Cardiac fibroblast (primary cell): ENCODE measurements at places on chromosomes 12 and 14.

DNA sequence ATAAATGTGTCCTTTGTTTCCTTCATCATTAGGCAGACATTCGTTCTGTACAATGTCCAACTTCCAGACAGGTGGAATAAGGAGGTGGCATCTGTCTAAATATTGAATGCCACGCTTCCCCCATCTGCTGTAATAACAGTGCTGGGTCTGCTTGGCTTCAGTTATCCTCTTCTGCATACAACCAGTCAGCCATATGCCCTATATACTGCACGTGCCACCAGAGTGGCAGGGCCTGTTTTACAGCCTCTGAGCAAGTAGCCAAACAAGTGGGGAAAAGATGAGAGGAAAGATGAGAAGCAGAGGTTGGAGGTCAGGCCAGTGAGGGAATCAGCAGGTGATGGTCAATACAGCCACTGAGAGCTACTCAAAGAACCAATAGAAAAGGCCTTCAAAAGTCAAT lies 55.4 kb downstream of the OTX2 start:
- no peak for DNase-seq

DNA sequence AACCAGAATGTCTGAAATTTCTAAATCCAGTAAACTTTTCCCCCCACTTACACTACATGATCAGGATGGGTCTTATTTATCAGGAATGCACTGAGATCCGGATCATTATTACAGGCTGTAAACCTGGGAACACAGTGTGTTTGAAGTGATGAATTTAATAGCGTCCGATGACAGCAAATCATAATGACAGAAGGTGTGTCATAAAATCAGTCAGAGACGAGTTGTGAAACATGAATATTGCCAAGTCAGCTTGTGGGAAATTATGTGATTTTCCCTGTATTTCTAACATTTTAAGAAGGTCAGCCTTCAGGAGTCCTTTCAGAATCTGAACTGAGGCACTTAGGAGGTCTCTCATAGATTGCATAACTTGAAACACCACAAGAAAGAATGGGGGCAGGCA lies 36.7 kb downstream of the RERG start:
- DNase-seq, result no peak

- DNase-seq, result no peak
Measured at GRCh38 chr12:92703786-92704185, 997 bp downstream of the PLEKHG7 start.

GRCh38 chr12:62211510-62211909 lies 48.7 kb upstream of the USP15 start:
- DNase-seq, result peak; percentile 22

DNA sequence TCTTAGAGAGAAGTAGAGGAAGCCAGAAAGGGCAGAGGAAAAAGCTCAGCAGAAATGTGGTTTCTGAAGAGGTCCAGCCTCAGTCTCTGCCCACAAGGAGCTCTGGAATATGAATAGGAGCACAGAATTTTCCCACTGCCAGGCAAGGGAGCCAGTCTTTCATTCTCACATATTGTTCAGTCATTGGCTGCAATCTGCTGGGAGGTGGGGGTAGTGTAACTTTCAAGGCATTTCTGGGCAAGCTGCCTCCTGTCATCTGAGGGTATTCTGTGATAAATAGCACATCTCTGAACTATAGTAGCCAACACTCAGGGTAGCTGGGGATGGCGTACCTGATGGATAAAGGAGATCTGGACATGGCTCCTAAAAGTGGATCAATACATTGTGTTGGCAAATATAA lies 127.2 kb downstream of the LRRK2 start:
- DNase-seq, result no peak

DNA sequence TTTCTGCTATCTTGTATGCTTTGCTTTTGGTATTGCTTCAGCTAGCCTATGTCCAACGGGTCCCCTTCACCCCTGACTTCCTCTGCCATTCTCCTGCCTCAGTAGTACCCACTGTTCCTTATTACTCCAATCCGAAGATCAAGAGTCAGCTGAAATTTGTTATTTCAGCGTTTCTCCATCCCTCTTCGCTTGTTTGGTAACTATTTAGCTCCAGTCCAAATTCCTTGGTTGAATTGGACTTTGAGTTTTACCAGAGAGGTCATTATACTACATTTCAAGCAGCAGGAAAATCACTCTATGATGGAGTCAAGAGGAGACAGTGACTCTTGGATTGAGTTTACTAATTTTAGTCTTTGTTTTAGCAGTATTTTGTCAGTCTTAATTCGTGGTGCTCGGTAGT lies 4.5 kb downstream of the ETFBKMT start:
- no peak for DNase-seq

GRCh38 chr12:47773858-47774580 lies 981 bp downstream of the SLC48A1 start:
- DNase-seq, result no peak

- peak; percentile 47 for DNase-seq
Measured at GRCh38 chr14:51328772-51329353, 88.8 kb downstream of the TMX1 start.

GRCh38 chr12:101878243-101878821 lies 952 bp downstream of the DRAM1 start:
- DNase-seq, result no peak

DNA sequence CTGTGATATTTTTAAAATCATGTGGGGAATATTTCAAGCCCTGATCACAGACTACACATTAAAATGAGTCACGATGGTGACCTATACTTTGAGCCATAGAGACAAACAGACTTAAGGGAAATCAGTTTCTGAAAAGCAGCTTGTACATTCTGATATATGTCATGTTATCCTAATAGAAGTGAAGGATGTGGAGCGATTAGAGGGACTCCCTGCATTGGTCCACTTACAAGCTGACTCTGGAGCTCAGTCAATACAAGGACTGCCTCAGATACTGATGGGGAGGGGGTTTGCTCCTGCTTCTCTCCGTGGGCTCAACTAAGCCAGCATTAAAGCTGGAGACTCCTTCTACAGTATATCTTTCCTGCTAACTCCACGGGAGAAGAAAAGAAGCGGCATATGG lies 173.5 kb downstream of the ALG10B start:
- no peak for DNase-seq

- DNase-seq, result no peak
Measured at GRCh38 chr12:25670076-25671055, 117.3 kb upstream of the LMNTD1 start.

DNA sequence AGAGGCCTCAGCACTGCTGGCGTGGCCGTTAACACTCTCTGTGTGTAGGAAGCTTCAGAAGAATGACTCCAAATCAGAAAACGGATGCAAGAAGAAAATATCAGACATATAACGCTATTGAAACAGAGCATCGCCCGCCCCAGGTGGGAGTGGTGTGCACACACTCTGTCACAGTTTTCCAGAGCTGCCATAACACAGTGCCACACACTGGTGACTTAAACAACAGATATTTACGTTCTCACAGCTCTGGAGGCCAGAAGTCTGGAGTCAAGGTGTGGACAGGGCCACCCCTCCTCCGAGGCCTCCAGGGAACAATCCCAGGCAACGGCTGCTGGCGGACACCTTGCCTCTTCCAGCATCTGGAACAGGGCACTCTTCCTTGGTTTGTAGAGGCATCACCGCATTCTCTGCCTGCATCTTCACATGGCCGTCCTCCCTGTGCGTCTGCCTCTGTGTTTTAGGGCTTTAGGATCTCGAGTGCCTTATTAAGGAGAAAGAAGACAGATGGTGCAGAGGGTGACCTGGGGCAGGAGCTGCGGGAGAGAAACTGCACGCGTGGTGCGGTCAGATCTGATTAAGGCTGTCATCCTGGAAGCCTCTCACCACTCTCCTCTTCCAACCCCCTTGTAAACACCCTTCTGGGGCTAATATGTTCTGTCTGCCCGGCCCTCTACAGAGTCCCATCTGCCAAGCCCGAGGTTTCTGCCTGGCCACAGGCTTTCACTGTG lies 141.0 kb downstream of the SLC15A4 start:
- DNase-seq, result no peak

DNA sequence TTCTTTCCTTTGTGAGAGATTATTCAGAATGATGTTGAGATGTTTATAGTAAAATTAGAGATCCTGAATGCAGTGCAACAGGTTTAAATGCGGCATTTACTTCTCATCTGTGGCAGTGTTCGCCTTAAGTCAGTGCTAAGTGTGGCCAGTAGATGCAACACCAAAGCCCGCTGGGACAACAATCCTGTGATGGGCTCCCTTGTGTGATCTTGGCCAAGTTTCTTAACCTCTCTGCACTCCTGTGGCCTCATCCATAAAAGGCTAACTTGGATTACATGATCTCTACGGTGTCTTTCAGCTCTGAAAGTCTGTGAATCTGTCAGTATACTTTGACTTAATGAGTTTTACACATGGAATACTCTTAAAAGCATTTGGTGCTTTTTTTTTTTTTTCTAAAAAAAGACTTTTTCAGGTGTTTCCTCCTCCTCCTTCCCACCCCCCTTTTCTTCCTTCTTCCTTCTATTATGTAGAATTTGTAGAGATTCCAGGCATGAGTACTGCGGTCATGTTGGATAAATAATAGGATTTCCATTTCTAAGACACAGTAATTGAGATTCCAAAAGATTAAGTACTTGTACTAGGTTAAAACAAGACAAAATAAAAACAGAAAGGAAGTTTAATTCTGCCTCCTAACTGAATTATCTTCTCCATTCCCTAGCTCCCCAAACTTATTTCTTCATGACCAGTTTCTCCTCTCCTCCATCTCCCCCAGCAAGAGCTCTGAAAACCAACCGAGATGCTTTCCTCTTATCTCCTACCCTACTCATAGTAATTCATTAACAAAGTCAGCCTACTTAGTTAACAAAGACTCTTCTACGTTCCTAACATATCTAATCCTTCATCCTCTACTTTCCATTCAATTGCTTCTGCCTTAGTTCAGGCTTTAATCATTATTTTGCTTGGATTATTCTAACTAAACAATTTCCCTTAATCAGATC lies 42.2 kb upstream of the NAV3 start:
- no peak for DNase-seq
